ENCODE measurements at places on chromosomes 13 and 19. TPM values are rescaled to one million over a fixed set of nuclear protein-coding genes. Genes with fewer than 3 reads are reported as not detected.

DNA sequence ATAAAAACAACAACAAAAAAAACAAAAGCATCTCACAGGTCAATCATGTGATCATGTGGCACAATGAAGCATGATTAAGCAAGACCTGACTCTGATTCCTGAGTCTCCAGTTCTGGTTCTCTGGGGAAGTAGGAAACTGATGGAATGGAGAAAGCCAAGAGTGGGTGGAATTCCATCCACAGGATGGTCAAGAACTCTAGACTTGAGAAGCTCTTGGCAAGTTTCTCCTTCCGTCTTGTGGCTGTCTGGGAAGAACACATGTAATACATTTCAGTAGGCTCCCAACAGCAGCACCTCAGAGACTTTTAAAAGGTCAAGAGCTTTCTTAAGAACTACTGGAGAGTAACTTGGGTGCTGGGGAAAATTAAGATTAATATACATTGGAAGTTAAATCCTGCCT, 78.6 kb upstream of the TSHZ3 start:
- no peak for DNase-seq

TEAD2 gene
- 5.8 TPM for polyA plus RNA-seq

GRCh38 chr13:40408602-40409001, 257.8 kb downstream of the FOXO1 start:
- no peak for DNase-seq

DNA sequence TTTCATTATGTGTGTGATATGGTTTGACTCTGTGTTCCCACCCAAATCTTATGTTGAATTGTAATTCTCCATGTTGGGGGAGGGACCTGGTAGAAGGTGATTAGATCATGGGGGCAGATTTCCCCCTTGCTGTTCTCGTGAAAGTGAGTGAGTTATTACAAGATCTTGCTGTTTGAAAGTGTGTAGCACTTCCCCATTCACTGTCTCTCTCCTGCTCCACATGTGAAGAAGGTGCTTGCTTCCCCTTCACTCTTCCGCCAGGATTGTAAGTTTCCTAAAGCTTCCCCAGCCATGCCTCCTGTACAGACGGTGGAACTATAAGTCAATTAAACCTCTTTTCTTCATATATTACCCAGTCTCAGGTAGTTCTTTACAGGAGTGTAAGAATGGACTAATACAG, 54.3 kb upstream of the SERTM1 start:
- DNase-seq = no peak

DNA sequence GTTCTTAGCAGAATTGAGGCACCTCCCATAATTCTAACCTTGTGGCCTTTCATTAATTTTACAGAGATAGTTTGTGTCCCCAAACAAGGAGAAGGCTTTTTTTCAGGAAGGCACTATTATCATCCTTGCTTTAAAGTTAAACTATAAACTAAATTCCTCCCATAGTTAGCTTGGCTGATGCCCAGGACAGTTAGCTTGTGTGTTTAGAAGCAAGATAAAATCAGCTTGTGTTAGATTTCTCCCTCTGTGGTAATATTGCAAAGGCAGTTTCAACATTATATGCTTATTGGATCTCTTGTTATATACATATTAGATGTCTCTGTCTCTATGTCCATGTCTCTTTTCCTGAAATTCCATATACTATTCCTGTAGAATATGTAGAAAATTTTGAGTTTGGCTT, 342.7 kb downstream of the TBC1D4 start:
- DNase-seq = no peak

DNA sequence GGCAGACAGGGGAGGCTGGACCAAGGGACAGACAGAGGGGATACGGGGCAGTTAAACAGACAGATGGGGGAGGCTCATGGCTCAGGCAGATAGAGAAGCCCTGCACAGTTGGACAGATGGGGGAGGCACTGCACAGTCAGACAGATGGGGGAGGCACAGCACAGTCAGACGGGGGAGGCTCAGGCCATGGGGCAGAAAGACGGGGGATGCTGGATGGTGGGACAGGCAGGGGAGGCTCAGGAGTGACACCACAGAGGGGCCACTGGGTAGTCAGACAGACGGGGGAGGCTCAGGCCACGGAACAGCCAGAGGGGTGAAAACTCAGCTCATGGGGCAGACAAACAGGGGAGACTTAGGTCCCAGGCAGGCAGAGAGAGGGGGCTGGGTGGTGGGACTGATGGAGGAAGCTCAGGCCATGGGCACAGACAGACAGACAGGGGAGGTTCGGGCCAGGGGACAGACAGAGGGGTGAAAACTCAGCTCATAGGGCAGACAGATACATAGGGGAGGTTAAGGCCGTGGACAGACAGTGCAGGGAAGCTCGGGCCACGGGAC, 886 bp downstream of the MFSD12 start:
- peak; percentile 76 for DNase-seq

DNA sequence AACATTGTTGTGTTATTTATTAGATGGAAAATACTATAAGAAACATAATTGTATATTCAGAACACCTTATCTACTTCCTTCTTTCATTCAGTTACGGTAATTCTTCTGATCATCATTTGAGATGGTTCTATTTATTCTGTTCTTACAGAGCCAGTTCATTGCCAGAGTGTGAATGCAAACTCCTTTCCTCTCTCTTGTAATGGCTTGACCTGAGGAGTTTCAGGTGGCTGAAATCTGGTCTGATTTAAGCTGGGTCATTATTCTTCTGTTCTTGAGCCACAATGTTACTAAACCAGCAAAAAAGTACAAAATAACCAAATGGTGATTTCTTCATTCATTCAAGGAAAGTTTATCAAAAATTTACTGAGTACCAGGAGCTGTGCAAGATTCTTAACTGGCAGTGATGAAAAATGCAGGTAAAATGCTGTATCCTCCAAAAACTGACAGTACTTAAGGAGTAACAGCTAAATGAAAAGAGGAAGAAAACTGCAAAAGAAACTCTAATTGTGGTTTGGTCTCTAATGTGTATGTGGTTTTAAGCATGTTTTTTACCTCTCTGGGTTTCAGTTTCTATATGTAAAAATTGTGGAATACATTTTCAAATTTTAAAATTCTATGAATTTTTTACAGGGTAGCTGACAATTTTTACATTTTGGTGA, 182.4 kb upstream of the UFM1 start:
- no peak for DNase-seq

DNA sequence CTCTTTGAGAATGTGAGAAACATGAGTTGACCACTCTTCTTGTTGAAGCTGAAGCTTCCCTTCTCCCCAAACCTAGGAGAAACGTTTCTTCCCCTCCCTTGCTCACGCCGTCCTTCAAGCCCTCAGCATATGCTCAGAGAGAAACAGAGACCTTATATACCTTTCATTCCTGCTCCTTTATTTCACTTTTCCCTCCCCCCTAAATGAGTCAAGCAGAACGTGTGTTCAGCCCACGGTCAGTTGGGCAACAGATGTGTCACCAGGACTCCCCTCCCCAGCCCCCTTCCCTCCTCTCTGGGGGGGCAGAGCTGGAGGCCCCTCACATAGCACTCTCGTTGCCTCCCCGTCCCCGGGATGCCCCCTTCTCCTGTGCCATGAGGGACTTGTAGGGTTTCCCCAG, 8.6 kb downstream of the OR7C2 start:
- no peak for DNase-seq

GRCh38 chr19:17302391-17303166, 646 bp downstream of the ABHD8 start:
- peak; percentile 85 for DNase-seq
